ENCODE measurements at places on chromosomes 5 and 9.

DNA sequence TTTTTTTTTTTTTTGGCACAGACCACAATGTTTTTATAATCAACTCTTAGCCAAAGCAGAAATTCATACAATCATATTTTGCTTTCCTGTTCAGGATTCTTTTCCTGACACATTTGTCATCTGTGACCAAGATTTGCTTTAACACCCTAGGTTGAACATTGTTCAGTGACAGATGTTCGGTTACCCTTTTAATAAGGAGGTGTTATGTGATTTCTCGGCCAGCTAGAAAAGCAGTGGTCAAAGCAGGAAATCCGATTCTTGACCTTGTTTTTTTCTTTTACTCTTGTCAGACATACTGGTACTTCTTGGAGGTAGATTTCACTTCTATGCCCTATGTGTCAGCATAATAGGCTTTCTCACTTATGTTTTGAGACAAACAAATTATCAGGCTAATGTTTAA, 335.3 kb upstream of the ACTBL2 start:
- no peak for DNase-seq

- DNase-seq, result no peak
These were observed 297.1 kb downstream of the HCN1 start for GRCh38 chr5:45399041-45399440.

GRCh38 chr5:133314086-133314485, 262.3 kb downstream of the HSPA4 start:
- no peak for DNase-seq

DNA sequence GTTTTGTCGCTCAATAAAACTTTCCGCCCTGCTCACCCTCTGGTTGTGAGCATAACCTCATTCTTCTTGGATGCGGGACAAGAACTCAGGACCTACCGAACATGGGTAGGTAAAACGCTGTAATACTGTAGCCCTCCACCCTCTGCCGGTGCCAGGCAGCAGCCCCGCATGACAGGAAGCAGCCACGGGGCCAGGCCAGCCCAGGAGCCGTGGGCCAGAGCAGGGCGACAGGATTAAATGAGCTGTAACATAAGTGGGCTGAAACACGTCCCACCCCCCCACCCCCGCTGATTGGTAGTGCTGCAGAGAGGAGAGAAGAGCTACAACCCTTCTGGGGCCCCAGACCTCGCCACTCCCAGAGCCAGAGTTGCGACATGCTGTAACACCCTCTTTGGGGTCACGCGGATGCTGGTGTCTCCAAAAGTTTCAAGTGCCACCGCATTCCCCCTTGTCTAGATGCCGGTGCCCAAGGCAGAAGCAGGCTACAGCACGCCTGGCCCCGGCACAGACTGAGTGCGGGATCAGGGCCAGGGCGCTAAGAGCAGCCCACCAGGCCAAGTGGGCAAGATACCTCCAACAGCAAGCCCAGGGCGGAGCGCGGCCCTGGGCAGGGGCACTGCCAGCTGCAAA, 81.8 kb downstream of the FBXW11 start:
- no peak for DNase-seq

GRCh38 chr9:36332006-36332405, 68.1 kb downstream of the RNF38 start:
- DNase-seq, result no peak

Measured in sciatic nerve (tissue), 2 donors.